Stimulated activated naive CD4-positive, alpha-beta T cell treated with Interleukin-2 at 50 U/mL for 16 hours (primary cell): ENCODE measurements at places on chromosomes 6 and 20.

DNA sequence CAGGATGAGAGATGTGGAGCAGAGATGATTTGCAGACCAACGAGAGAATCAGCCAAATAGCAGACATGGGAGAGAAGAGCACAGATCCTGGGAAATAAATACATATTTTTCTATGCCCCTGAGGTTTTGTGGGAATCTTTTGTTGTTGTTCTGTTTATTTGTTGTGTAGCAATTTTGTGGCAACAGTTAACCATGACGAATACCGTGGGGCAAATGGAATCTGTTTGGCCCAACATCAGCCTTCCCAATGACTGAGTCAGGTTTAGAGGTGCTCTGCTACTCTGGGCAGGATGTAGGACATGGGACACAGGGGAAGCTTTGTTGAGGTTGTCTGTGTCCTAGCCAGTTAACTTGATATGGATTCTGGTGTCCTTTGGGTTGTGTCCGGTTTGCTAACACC lies 7.9 kb upstream of the SLC2A10 start:
- no peak for DNase-seq

GRCh38 chr6:1485678-1486077 lies 96.3 kb downstream of the FOXF2 start:
- no peak for DNase-seq

DNA sequence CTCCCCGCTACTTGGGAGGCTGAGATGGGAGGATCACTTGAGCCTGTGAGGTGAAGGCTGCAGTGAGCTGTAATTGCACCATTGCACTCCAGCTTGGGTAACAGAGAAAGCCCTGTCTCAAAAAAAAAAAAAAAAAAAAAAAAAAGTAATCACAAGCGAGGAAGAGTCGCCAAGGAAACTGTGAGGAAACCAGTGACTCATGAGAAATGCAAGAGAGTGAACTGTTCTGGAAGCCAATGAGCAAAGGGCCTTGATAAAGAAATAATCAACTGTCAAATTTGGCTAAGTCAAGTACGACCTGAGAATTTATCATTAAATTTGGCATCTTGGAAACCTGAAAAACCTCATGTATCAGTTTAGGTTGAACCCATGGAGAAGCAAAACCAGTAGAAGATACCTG lies 16.1 kb upstream of the LAMP5 start:
- DNase-seq, result no peak

GRCh38 chr20:14612391-14612790 lies 275.0 kb upstream of the FLRT3 start:
- DNase-seq, result no peak

DNA sequence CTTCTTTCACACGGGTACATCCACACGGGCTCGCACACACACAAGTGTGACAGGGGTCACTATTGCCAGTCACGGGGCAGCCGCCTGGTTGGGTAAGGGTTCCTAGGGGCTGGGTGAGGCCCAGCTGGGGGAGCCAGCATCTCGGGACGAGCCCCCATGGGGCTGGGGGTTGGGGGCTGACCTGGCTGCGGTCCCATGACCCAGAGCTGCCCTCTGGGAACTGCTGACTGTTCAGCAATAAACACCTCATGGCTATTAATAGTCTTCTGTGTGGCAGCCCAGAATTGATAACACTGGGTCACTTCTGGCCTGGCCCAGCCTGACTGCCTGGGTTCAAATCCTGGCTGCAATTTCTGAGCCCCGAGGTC lies 23.8 kb downstream of the VEGFA start:
- DNase-seq, result no peak
